ENCODE measurements at places on chromosomes 5 and 9.

GRCh38 chr5:168340487-168340886 lies 49.0 kb downstream of the WWC1 start:
- DNase-seq = no peak

GRCh38 chr5:35304291-35304690 lies 74.0 kb upstream of the PRLR start:
- no peak for DNase-seq

DNA sequence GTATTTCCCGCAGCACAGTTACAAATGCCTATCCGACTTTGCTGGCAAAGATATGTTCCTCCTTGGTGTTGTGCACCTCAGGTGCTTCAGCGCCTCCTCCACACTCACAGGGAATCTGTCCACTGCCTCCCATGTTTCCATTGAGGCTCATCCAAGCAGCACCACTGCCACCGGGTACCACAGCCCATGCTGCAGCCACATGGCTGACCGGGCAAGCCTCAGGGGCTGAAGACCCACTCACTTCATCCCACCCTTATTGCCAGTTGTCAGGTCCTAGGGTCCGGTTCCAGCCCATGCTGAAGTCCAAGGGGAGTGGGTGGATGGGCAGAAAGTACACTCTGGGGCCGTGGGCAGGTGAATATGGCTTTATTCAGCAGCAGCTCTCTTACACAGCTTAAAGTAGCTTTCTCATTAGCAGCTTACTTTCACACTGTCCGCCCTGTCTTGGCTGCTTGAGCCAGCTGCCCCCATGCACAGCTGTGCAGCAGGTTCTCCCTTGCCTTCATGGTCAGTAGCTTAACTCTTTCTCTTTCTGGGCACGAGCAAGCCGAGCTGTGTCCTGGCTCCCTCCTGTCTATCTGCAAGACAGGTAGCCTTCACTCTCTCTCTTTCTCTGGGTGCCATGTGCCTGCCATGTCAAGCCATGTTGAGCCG lies 1052.3 kb downstream of the PTPRD start:
- no peak for DNase-seq

- DNase-seq = peak; percentile 80
Measured at GRCh38 chr5:170333161-170333910, 35.8 kb upstream of the LCP2 start.

DNA sequence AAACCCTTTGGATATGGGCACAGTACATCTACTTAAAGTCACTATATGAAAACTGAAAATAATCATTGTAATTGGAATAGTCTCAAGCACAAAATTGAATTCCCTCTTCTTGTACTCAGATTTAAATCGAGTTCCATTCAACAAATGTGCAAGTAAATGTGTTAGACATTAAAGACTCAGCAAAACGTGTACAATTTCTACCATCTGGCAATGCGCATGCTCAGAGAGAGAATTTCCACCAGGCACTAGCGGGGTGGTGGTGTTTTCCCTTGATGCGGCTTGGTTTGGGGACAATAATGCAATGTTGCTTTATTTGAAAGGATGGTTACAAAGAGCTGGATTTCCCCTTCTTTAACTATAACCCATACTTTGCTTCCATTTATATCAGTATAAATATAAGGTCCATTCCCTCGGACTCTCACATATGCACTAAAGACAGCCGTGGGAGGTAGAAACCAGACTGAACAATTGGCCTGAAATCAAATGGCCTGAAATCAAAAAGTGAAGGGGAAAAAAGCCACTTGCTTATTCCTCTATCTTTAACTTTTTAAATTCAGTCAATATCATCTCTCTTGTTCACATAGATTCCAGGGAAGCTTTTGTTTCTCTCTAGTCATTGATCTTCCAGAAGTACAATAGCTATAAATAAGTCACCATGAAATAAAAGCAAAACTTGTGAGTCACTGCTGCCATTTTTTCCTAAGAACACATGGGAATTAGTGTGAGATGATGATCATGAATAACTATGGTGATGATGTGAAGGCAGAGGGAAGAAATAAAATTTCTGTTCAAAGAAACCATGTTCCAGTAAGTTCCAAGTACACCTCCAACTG lies 59.2 kb downstream of the ADAMTS12 start:
- DNase-seq = no peak

DNA sequence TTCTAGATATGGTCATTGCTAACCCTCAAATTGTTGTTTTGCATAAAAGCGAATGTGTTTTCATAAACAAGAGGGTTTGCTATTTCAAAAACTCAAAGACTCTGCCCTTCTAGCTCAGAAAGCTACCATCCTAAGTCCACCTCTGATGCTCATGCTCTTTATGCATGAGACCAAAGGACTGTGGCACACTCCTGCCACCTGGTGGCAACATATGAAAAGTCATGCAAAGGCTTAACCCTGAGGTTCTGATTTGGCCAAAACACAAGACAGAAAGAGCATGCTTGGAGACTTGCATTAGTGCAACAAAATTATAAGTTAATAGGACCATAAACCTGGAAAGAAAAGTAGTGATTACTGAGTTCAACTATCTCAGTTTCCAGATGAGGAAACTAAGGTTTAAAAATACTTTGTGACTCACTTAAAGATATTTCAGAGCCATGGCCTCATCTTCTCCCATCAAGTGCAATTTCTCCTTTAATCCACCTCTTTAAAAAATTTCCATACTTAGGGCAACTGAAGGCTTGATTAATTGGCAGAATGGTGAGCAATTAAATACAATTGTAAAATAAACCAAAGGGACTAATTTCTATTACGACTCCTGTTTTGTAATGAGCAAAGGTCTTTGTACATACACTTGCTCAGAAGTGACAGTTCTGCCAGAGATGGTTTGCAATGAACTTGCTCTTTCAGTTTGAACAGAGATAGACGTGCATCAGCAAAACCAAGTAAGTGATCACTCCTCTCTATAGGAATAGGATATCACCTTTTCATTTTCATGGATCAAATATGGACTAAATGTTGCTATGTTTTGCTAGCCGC lies 110.7 kb upstream of the RAD23B start:
- DNase-seq = peak; percentile 75

GRCh38 chr5:51829691-51830090 lies 446.4 kb downstream of the ISL1 start:
- no peak for DNase-seq

- no peak for DNase-seq
Measured at GRCh38 chr9:112831281-112831851, 59.3 kb downstream of the SLC46A2 start.

DNA sequence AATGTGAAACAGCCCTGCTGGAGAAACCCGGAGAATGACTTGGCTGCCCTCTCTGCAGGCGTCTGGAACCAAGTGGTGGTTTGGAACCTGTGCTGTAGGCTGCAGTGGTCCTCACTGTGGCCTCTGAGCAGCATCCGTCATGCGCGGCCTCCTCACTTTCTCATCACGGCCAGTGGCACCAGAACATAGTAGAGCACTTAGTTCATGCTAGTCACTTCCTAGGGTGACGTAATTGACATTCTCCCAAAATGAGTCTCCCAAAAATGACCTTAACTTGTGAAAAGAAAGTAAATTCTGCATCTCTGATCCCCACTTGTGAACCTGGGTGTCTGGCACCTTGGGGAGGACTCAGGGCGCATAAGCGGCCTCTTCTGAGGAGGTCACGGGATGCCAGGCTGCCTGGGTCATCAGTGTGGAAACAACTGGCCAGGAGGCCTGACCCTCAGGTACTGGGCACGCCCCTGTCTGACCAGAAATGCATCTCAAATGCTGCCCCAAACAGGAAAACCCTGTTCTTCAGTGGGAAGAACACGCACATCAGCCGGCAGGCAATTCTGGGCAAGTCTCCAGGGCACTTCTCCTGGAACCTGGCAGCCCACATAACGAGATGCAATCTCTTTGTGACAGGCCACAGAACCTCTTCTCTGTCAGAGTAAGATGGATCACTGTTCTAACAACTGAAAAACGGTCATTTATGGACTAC lies 36.6 kb upstream of the SPTLC1 start:
- no peak for DNase-seq

GRCh38 chr5:15510831-15511230 lies 10.9 kb downstream of the FBXL7 start:
- no peak for DNase-seq

GRCh38 chr5:84870369-84870768 lies 485.7 kb upstream of the EDIL3 start:
- no peak for DNase-seq

All from activated CD8-positive, alpha-beta memory T cell treated with anti-CD3 and anti-CD28 coated beads for 24 hours (primary cell).